ENCODE measurements at places on chromosomes 4 and X.

GRCh38 chrX:79623098-79623762 lies 256.1 kb upstream of the ITM2A start:
- no peak for DNase-seq

DNA sequence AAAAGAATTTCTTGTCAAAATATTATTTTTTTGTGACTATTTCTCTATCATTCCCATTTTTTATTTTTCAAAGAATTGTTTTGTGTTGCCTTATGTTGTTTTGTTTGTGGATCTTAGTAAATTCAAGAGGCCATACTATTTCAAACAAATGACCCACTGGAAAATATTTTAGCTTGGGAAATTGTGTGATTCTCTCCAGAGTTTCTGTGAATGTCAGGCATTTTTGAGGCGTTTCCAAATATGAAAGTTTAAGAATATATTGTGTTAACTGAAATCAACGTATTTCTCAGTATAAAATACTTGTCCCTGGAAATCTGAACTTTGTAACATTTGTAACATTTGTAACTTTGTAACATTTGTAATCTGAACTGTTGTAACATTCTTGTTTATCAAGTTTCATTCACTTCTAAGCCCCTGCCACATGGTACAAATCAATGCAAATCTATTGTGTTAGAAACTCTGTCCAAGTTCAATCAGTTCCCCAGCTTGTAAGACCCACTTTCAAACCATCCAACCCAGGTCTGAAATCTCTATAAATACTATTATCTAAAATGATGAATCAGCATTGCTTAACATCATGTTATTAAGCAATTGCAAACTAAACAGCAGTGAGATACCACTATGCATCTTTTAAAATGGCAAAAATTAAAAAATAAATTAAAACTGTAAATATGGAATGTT lies 465.4 kb upstream of the GRID2 start:
- DNase-seq, result no peak

- no peak for DNase-seq
Observed at GRCh38 chr4:98421111-98421510, 159.9 kb downstream of the RAP1GDS1 start.

GRCh38 chr4:79311279-79311678 lies 14.6 kb downstream of the NAA11 start:
- DNase-seq, result no peak

DNA sequence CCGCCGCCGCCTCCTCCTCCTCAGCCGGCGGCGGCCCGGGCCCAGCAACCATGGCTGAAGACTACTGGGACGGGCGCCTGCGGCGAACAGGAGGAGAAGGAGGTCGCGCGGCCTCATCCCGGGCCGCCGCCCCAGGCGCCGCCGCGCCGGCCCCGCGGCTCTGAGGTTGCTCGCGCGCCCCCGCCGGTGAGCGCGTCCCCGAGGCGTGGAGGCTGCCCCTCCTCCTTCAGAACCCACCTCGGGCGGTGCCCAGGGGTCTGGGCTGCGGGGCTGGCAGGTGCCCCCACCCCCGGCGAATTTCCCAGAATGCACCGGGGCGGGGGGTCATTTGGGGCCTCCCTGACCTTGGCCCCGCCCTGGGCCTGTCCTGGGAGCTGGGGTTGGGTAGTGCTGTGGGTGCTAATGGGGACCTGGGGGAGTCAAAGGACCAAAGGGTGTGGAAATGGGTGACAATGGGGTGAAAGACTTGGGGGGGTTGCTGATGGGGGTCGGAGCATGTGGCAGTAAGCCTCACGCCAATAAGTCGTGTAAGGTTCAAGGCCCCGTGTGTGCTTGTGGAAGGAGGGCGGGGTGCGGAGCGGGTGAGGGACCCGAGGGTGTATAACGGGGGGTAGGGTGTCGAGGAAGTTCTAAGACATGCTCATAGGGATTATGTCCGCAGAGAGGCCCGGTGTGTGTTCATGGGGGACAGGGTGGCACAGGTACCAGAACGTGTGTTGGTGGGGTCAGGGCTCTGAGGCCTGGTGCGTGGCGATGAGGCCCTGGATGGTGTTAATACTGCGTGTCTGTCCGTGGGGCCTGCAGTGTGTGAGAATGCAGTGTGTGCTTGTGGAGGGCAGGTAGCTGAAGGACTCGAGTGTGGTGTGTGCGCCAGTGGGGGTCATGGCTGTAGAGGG lies 687 bp downstream of the CDK16 start:
- peak; percentile 53 for DNase-seq

- DNase-seq, result no peak
Observed at GRCh38 chr4:139816856-139817255, 151.2 kb downstream of the MGST2 start.

DNA sequence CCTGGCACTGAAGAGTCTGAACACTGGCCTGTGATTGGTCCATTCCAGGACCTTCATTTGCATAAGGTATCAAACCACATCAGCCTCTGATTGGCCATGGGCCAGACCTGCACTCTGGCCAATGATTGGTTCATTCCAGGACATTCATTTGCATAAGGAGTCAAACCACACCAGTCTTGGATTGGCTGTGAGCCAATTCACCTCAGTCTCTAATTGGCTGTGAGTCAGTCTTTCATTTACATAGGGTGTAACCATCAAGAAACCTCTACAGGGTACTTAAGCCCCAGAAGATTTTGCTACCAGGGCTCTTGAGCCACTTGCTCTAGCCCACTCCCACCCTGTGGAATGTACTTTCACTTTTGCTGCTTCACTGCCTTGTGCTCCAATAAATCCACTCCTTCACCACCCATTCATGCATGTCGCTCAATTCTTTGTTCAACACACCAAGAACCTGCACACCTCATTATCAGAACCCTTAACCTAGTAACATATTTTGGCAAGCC lies 14.2 kb upstream of the HERC5 start:
- no peak for DNase-seq

DNA sequence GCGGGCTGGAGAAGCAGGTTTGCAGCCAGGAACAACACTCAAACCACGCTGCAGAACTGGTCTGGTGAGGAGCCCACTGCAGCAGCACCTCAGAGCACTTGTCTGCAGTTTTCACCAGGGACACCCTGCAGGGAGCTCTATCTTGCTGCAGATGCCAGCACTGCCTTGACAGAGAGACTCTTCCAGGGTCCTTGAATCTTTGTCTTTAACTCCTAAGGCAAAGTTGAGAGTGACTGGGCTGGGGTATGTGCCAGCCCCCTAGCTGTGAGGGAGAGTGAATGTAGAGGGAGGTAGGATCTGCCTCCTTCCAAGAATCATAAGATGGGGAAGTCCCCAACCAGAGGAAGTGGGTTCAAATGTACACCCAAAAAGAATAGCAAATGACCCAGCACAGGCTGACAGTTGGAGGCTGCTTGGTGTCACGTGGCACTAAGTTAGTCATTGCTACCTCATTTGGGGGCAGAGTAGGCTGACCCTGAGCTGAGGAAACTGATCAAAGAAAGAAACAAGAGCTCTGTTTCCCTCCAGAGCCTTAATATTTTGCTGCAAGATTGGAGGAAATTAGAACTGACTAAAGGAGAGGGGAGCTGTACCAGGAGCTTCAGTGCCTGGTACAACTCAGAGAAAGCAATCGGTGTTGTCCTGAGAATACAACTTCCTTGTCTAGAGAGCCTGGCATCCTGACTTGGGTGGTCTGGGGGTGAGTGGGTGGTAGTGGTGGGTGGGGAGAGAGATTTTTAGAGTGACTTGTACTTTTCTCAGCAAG lies 28.2 kb upstream of the HUWE1 start:
- DNase-seq, result peak; percentile 96
